RCC 7860 (cell line): ENCODE measurements at places on chromosomes 13 and 19.

- no peak for DNase-seq
These were observed 31.9 kb downstream of the INTS6 start for GRCh38 chr13:51420681-51421490.

GRCh38 chr13:37369616-37370015, 229.0 kb downstream of the POSTN start:
- no peak for DNase-seq

DNA sequence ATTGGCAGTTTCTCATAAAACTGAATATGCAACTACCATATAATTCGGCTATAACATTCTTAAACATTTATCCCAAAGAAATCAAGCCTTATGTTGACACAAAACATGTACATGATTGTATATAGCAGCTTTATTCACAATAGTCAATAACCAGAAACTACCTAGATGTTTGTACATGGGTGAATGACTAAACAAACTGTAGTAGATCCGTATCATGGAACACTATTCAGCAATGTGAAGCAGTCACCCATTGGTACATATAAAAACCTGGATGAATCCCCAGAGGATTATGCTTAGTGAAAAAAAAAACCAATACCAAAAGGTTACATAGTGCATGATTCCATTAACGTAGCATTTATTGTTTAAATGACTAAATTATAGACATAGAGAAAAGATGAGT, 471.7 kb upstream of the KLHL1 start:
- no peak for DNase-seq

DNA sequence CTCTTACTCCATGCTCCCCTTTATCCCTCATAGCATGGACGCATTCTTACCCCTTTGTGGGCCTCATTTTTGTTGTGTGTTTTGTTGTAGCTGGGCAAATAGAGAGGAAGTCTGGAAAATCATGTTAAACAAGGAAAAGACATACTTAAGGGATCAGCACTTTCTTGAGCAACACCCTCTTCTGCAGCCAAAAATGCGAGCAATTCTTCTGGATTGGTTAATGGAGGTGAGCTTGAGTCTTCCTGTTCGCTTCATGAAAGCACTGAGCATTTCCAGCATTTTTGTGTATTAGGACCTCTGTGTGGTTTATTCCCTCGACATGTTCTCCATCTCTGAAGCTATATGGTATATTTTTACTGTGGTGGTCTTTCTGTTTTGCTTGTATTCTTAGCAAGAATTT, 5.5 kb downstream of the CCNE1 start:
- no peak for DNase-seq

- DNase-seq = no peak
These were observed 24.1 kb upstream of the CASP14 start for GRCh38 chr19:15025217-15025616.

GRCh38 chr13:84651288-84651687, 769.0 kb upstream of the SLITRK1 start:
- DNase-seq = peak; percentile 75

- DNase-seq = no peak
These were observed 8.4 kb downstream of the EGLN2 start for GRCh38 chr19:40807147-40808020.

DNA sequence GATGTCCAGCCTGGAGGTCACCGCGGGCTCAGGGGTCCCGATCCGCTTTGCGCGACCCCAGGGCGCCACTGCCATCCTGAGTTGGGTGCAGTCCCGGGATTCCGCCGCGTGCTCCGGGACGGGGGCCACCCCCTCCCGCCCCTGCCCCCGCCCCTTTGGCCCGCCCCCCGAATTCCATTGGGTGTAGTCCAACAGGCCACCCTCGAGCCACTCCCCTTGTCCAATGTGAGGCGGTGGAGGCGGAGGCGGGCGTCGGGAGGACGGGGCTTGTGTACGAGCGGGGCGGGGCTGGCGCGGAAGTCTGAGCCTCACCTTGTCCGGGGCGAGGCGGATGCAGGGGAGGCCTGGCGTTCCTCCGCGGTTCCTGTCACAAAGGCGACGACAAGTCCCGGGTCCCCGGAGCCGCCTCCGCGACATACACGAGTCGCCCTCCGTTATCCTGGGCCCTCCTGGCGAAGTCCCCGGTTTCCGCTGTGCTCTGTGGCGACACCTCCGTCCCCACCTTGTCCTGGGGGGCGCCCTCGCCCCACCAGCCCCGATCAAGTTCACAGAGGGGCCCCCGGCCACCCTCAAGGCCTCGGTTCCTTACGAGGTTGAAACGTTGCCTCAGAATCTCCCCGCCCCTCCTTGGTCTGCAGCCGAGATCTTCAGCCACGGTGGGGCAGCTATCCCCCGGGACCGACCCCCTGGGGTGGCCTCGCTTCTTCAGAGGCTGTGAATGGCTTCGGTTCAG, 1.2 kb downstream of the LDLR start:
- peak; percentile 92 for DNase-seq

DNA sequence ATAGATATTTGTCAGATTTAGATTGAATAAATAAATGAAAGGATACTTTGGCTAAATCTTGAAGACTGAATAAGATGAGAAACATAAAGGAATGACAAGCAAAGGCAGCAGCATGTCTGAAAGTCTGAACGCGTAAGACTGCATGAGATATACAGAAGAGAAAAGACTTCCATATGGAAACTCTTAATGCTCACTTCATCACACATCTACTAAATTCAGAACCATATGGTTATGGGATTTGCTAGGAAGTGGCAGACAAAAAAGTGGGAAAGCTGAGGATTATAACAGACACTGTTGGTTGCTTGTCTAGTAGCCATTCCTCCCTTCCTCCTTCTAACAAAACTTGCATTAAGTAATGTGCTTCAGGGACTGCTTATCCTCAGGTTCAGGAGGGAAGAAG, 446.7 kb downstream of the KCTD12 start:
- DNase-seq = no peak

GRCh38 chr19:2650515-2650914, 52.0 kb downstream of the GNG7 start:
- no peak for DNase-seq

DNA sequence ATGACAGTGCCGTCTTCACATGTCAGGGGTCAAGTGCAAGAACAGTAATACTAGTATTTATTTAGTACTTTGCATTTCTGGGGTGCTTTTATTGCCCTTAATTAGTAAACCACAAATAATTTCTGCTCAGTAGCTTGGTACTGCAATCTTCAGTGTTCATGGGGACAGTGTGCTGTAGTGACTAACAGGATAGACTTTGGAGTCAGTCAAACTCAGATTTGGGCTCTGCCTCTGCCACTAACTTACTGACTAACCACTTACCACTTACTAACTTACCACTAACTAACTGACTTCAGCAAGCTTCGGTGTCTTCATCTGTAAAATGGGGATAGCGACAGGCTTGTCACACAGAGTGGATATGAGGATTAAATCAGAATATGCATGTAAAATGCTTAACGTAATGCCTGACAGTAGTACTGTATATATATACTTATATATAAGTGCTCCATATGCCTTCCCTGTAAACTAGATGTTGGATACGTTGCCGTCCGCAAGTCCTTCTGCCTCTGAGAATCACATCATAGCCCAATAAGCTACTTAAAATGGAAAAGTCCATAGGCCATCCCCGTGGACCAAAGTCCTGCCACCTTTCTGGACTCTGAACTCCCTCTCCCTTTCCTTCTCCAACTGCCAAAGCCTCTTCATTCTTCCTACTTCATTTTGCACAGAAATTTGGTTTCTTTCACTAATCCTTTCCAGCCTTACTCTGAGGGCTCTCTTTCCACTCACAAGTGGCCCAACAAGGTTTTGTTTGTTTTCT, 158.1 kb downstream of the ZIC5 start:
- peak; percentile 80 for DNase-seq

DNA sequence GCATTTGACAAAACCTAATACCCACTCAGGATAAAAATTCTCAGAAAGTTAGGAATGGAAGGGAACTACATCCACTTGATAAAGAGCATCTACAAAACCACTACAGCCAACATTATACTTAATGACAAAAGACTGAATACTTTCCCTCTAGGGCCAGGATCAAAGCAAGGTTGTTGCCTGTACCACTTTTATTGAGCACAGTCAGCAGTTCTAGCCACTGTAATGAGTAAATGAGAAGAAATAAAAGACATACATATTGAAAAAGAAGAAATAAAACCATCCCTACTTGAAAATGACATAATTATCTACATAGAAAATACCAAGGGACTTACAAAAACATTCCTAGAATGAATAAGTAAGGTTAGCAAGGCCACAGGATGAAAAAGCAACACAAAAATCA, 194.8 kb upstream of the ZNF507 start:
- DNase-seq = no peak

GRCh38 chr19:771332-771785, 20.4 kb downstream of the MISP start:
- DNase-seq = no peak

DNA sequence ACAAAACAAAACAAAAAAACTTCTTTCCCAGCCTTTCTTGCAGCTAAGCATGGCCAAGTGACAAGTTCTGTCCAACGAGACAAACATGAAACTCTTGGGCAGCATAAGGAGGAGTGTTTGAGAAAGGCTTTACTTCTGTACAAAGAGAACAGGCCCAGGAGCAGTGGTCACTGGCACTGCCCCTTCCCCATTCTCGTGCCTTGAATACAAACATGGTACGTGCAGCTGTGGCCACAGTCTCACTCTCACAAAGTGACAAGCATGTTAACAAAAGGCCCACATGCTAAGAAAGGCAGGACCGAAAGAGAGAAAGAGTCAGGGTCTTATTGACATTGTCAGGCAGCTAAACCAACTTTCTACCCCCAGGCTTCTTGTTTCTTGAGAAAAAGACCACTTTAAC, 19.8 kb upstream of the SLC25A30 start:
- DNase-seq = no peak

DNA sequence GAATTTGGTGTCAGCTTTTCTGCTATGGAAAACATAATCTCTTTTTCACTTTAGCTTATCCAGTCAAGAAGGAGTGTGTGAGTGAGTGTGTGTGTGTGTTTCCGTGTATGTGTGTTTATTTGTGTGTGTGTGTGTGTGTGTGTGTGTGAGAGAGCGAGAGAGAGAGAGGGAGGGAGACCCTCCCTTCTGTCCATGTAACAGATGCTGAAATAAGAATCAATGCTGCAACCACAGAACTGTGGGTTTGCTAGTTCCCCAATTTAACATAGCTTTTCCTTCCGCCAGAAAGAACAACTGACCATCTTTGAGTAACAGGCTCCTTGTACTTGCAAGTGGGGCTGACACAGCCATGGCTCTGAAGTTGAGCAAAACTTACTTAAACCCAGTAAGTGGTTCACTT, 5.2 kb downstream of the LCP1 start:
- no peak for DNase-seq

DNA sequence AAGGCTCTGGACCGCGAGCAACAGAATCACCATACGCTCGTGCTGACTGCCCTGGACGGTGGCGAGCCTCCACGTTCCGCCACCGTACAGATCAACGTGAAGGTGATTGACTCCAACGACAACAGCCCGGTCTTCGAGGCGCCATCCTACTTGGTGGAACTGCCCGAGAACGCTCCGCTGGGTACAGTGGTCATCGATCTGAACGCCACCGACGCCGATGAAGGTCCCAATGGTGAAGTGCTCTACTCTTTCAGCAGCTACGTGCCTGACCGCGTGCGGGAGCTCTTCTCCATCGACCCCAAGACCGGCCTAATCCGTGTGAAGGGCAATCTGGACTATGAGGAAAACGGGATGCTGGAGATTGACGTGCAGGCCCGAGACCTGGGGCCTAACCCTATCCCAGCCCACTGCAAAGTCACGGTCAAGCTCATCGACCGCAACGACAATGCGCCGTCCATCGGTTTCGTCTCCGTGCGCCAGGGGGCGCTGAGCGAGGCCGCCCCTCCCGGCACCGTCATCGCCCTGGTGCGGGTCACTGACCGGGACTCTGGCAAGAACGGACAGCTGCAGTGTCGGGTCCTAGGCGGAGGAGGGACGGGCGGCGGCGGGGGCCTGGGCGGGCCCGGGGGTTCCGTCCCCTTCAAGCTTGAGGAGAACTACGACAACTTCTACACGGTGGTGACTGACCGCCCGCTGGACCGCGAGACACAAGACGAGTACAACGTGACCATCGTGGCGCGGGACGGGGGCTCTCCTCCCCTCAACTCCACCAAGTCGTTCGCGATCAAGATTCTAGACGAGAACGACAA, 1.8 kb downstream of the PCDH17 start:
- no peak for DNase-seq

DNA sequence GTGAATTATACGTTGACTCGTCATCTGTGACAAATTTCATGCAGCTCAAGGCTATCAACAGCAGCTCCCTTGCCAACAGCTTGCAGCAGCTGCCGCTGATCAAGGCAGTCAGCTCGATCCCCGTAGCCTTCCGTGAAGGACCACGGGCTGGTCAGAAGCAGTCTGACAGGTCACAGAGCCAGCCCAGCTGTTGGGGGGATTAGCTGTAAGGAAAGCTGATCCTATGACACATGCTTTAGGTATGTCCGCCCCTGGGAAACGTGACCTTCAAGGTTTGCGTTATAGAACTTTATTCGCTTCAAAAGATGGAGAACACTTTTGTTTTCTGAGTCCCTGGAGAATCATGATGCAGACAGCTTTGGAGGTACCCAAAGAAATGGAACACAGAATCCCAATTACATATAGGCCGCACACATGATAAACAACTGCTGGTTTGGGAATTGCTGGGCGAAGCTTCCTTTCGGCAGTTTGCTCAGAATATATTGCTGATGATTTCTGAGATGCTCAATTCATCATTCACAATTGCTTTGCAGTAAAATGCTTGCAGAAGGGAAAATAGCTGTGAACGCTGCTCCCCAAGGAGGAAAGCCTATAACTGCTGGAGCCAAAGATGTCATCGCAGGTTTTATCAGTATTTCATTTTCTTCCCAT, 62.6 kb upstream of the USP29 start:
- no peak for DNase-seq

GRCh38 chr13:43136920-43137575, 113.7 kb downstream of the DNAJC15 start:
- DNase-seq = no peak

DNA sequence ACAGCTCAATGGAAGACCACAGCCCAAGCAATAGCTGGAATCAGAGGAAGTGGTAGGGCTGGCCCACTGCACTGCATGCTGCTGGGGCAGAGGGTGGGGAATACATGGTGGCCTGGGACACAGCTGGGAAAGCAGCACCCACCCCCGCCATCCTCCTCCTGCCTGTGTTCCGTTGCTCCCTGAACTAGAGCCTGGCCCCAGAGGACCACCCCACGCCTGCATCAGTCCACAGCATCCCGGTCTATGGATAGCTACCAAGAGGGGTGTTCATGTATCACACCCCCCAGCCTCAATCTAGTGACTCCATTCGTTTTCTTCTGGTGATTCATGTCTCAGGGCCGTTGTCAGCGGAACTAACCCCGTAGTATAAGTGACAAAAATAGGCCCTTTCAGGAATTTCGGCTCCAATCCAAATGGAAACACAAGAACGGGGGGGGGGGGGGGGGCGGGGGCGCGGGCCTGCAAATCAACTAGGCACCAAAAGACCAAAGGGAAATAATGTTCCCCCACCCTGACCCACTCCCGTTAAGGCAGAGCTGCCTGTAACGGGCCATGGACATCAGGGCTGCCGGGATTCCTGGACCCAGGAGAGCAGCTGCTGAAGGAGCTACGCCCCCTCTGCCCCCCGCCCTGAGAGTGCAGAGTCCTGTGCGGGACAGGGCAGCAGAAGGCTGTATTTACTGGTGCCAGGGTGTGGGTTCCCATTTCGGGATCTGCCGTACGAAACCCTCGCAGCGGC, 18.9 kb upstream of the EPHX3 start:
- no peak for DNase-seq
